Thymus (tissue), 14 donors: ENCODE measurements at places on chromosomes 4 and X. TPM values are rescaled to one million over a fixed set of nuclear protein-coding genes. Genes with fewer than 3 reads are reported as not detected.

GPAT3 gene
- 2.6 TPM for polyA plus RNA-seq

HELT gene
- polyA plus RNA-seq = 0.07 TPM

GPR78 gene
- polyA plus RNA-seq = 0.91 TPM

CCDC160 gene
- 0.43 TPM for polyA plus RNA-seq

SPANXB1 gene
- polyA plus RNA-seq = 0.41 TPM
